ENCODE measurements at places on chromosomes 12 and 14.

DNA sequence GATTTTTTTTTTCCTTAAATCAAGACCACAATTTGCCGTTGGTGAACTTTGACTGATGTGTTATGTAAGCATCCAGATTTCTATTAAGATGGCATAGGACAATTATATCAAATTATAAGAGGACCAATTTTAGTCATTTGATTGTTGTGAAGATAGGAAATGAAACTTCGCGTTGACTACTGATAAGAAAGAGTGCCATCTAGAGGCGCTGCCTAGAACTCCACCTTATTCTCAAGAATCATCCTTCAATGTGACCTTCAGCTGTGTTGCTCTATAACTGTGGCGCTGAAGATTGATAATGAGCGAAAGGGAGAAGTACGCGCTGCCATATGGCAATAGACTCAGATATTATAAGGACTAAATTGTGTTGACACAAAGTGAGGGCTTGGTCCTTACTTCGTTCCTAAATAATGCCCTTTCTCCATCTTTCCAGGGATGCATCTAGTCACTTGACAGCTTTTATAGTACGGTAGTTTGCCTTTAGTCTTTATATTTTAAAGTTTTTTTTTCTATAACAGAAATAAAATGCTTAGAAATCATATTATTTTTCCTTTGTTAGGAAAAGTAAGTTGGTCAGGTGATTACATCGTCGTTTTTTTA lies 350.8 kb upstream of the STXBP6 start:
- DNase-seq, result peak; percentile 43

GRCh38 chr12:119843100-119843499 lies 34.0 kb downstream of the CIT start:
- DNase-seq, result no peak

DNA sequence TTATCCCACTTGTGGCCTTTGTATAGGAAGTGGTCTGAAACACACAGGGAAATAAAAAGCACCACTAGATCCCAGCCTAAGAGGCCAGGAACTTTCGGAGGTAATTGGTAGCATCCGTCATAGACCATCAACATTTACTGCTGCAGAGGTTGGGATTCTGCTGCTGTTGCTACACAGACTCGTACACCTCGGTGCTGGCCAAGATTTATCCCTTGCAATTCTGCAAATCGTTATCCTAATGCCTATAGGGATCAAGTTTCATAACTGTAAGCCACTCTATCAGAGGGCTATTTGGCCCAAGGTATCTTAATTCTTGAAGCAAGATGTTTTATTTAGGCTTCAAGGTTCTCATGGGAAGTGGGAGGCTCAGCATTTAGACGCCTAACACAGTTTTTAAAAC lies 913.6 kb downstream of the GALC start:
- no peak for DNase-seq

DNA sequence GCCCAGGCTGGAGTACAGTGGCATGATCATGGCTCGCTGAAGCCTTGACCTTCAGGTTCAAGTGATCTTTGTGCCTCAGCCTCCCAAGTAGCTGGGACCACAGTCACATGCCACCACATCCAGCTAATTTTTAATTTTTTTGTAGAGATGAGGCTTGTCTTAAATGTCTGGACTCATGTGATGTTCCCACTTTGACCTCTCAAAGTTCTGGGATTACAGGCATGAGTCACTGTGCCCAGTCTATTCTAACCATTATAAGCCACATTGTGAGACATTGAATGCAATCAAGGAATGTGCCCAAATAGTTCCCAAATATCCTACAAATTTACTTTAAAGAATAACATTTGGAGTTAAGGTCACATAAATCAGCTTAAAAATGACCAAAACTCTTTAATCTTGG lies 130.7 kb upstream of the ARID2 start:
- DNase-seq, result no peak

DNA sequence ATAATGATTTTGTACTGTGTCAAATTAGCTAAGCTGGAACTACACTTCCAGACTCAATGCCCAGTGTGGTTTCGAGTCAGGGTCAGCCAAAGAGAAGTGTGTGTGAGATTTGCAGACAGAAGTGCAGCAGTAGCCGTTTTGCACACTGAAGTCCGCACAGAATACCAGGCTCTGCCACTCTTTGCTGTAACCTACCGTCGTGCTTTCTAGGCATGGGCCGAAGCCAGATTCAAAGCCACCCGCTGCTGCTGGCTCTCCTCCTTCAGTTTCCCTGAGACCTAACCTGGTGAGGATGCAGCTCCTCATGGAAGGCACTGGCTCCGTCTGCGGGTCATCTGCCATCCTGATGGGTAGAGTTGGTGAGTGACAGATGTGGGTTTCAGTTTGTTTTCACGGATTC lies 48.8 kb downstream of the LRTM2 start:
- DNase-seq, result no peak

GRCh38 chr12:58138424-58138823 lies 197.1 kb downstream of the ATP23 start:
- DNase-seq, result peak; percentile 49

- DNase-seq, result no peak
These were observed 72.4 kb downstream of the ATP2B1 start for GRCh38 chr12:89636052-89636775.

DNA sequence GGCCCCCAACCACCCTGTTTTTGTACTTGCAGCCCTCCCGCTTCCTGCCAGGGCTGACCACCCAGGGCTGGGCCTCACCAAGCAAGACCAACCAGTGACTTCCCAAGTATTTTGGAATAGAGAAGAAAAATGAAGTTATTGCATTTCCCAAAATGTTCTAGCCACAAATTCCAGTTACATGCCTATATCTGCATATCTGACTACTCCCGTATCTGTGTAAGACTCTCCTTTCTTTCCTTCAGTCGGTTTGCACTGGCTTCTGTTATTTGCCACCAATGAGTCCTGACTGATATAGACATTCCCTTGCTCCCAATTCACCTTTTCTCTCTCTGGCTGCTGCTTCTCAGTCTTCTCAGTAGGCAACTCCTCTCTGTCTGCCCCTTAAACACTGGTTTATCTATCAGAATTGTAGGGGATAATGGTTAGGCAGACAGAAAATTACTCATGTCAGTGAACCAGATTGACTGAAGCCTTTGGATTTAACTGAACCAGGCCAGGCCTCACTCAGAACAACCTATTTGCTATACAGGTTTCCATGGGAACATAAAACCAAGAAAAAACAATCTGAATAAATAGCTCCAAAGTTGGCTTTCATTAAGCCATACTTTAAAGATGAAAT lies 85.3 kb downstream of the SPTSSA start:
- DNase-seq, result no peak

- no peak for DNase-seq
These were observed 40.9 kb downstream of the TRIP11 start for GRCh38 chr14:91998667-91999570.

DNA sequence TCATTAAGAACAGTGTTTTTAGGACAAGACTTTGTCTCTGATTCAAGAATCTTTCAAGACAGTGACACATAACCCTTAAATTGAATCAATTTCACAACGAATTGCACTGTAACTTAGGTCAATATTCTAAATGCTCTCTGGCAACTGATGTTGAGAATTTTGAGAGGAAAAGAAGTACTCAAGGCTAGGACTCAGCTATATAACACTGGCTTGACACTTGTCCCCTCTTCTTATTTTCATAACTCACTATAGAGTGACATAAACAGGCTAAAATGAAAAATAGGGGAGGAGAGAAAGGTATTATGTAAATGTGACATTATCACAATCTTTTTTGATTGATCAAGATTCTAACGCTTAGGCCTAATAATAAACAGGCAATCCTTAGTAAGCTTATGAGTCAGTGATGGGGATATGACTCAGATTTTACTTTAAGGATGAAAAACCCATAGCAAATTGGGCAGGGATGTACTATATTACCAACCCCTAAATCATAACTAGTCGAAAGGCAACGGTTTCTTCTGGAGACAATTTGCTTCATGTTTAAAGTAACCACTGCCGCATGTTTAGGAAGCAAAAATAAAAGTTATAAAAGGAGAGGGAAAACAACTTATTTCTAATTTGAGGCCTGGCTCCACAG lies 10.9 kb downstream of the BTG1 start:
- DNase-seq, result no peak

GRCh38 chr12:117564881-117565280 lies 203.5 kb upstream of the NOS1 start:
- DNase-seq, result no peak

GRCh38 chr14:32286602-32287001 lies 42.5 kb upstream of the AKAP6 start:
- no peak for DNase-seq

- DNase-seq, result no peak
These were observed 128.7 kb upstream of the RAP1B start for GRCh38 chr12:68482014-68482413.

- no peak for DNase-seq
These were observed 48.6 kb upstream of the STAC3 start for GRCh38 chr12:57299514-57300016.

- no peak for DNase-seq
These were observed 120.4 kb downstream of the ANO6 start for GRCh38 chr12:45336331-45336730.

GRCh38 chr12:92505254-92506231 lies 197.2 kb upstream of the PLEKHG7 start:
- DNase-seq, result peak; percentile 51

DNA sequence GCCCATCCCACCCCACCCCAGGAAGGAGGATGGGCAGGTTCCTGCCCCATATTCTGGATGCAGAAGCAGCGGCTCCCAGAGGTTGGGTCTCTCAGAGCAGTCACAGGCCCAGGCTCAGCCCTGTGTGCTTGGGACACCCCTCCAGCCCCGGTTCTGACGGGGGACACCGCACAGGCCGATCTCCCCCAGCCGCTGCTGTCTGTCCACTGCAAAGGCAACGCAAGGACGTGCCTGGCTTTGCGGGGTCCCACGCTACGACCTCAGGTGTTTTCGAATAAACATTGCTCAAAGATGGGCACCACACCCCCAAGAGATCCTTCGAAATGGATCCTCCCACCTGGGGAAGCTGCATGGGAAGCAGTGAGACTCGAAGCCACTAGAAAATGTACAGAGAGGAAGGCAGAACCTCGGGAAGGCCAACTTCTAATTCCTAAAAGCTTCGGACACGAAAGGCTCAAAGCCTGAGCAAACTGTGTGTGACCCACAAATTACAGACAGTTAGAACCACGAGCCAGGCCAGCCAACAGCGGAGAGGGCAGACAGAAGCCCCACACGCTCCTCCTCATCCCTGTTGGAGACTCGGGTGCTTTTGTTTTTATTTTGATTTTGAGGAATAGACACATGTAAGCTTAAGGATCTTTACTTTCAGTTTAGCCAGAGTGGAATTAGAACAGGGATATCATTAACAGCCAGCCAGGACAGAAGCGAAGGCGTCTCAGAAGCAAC lies 10.8 kb downstream of the C14orf180 start:
- no peak for DNase-seq

- no peak for DNase-seq
These were observed 84.2 kb upstream of the LRIG3 start for GRCh38 chr12:59004456-59004855.

DNA sequence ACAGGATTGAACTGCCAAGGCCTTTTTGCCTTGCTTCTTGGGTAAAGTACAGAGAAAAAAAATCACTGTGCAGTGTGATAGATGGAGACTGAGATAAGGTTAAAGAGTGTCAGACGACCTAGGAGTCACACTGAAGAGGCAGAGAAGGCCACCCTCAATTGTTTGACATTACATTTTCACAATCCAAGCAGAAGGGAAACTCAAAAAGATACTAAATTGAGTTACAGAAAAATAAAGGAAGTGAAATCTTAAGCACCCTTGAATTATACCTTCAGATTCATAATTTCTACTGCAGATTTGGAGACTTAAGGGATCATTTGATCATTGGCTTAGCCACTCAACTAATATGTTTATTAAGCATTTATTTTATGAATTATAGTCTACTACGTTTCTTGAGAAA lies 97.1 kb downstream of the MYF5 start:
- DNase-seq, result no peak

- no peak for DNase-seq
These were observed 246.4 kb upstream of the PWP1 start for GRCh38 chr12:107439026-107439738.

DNA sequence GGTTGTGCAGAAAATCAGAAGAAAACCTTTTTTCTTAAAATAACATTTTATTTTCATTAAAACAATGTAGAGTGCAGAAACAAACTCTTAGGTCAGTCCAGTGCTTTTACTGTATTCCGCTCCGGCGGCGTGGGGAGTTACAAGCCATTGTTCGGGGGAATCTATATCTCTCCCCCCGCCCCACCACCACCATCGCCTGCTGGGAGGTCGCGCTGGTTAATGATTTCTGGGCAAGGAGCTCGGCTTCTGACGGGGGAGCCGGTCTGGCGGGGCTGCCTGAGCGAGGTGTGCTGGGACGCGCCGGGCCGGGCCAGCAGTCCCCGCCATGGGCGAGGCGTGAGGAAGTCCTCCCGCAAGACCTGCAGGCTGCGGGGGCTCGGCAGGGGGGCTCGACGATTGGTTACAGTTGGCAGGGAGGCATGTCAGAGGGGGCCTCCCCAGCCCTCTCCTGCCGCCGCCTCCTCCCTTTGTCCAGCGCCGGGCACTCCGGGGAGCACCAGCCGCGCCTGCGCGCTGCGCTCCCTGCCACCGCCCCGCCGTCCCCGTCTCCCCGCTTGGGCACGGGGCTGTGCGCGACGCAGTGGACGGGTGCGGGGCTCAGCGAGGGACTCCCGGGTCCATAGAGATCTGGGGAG lies 1.0 kb upstream of the DUSP6 start:
- peak; percentile 84 for DNase-seq

GRCh38 chr14:73242357-73242901 lies 5.1 kb downstream of the PAPLN start:
- DNase-seq, result peak; percentile 40

GRCh38 chr12:75891072-75891471 lies 140.5 kb downstream of the PHLDA1 start:
- DNase-seq, result no peak

- no peak for DNase-seq
These were observed 244.9 kb upstream of the DIO2 start for GRCh38 chr14:80456209-80456608.

DNA sequence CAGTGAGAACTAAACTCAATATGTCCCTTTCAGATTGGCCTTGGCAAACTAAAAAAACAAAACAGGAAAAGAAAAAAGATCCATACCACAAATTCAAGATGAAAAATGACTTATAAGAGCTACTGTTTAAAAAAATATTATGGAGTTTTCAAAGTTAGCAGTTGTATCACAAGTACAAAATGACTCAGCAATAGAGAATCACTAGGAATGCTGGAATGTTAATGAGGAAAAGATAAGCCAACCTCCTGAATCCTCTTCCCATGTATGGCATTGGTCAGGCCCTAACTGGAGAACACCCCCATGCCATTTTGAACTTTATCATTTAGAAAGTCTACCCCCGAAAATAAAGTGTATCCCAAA lies 62.2 kb downstream of the PPP1R36 start:
- DNase-seq, result no peak

- DNase-seq, result no peak
These were observed 14.0 kb downstream of the OR6S1 start for GRCh38 chr14:20627346-20628027.

DNA sequence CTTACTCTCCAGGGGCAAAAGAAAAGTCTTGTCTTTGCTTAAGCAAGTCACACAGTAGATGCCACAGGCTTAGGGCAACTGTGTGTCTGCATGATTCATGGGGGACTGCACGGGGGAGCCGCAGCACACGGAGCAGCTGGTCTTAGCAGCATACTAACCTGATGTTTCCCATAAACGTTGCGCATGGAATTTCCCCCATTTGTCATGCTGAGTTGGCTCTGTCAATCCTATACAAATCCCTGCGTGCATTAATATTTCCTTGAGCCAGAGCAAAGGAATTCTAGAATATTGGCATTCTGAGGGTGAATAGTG lies 71.2 kb downstream of the SAMD4A start:
- no peak for DNase-seq
